NCI-H1048 (cell line): ENCODE measurements at places on chromosomes 16 and 17.

GRCh38 chr17:418421-418751, 65.8 kb upstream of the RPH3AL start:
- no peak for DNase-seq

GRCh38 chr16:1779741-1780676, 2.4 kb downstream of the SPSB3 start:
- DNase-seq = no peak

DNA sequence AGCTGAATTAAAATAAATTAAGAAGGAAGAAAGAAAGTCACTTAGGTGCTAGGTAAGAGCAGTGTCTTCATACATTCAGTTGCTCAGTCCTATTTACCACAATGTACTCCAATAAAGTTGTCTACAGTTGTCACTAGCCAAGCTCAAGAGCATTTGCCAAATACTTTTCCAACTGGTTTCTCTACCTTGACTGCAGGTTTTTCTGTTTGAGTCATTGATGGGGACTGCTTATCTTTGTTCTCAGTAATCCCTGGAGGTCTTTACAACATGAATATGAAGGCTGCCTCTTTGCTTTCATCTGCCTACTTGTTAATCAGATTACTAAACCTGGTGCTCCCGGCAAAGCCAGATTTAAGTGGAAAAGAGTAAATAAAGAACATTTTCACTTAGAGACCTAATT, 64.6 kb upstream of the CLEC18B start:
- DNase-seq = no peak

GRCh38 chr17:27956601-27957445, 63.7 kb upstream of the LYRM9 start:
- DNase-seq = no peak

DNA sequence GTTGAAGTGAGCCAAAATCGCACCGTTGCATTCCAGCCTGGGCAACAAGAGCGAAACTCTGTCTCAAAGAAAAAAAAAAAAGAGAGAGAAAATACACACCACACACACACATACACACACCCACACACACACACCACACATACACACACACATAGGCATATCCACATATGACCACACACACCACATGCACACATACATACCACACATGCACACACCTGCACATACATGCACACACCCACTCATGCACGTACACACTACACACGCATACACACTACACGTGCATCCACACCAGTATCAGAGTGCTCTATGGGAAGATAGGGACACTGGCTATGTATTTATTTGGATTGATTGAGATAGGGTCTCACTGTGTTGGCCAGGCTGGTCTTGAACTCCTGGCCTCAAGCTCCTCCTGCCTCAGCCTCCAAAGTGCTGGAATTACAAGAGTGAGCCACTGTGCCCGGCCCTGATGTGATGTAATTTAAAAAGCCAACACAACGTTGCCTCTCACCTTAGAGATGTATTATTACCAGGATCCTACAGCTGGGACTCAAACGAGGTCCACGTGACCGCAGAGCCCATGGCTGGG, 17.8 kb upstream of the GINS2 start:
- DNase-seq = no peak

- no peak for DNase-seq
These were observed 6.0 kb upstream of the DPEP1 start for GRCh38 chr16:89607453-89607852.

DNA sequence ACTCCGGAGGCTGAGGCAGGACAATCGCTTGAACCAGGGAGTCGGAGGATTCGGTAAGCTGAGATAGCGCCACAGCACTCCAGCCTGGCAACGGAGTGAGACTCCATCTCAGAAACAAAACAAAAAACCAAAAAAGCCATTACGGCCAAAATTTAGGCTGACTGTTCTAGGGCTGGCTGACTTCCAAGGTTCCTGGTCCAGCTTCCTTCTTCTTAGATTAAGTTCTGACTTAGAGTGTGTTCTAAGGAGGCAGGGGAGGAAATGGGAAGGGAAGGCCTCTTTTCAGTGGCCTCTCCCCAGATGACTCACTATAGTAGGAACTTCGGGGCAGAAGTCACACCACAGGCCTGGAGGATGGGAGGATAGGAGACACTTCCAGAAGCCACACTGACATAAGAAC, 27.7 kb upstream of the CLEC18B start:
- DNase-seq = no peak

DNA sequence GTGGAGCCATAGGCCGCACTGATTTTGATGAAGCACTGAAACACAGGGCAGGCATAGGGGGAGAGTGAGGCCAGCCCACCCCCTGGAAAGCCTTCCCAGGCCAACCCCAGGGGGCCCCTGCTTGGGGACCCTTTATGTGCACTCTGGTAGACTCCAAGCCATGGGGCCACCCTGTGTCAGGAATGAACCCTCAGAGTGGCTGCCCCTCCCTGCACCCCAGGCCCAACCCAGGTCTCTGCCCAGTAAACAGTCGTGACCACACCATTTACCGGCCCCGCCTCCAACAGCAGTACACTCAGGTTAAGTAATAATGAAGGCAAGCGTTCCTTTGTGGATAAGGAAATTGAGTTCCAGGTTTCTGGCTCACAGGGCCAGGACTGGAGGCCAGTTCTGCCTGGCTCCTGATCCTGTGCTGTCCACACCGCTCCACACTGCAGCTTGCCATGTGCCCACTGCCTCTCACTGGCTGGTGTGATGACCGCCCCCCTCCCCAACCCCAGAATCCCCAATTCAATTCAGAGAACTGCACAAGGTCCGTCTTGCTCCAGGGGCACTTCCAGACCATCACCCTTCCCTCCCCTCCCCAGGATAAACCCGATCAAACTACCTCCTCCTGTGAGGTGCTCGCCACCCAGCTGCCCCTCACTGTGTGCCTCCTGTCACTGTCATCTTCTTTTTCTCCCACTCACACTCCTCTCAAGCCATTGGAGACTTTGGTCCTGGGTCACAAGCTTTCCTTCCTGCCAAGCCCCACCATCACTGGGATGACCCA, 13.6 kb downstream of the PIMREG start:
- no peak for DNase-seq

DNA sequence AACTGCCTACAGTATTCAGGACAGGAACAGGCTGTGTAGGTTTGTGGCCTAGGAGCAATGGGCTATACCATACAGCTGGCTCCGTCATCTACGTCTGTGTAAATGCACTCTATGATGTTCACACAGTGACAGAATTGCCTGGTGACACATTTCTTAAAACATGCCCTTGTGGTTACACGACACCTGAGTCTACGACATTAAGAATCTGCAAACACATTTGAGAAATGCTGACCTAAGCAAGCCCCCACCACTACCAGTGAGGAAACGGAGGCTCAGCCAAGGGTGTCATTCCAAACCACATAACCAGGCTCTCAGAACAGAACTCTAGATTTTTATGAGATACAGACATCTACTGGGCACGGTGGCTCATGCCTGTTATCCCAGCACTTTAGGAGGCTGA, 23.5 kb downstream of the USP36 start:
- no peak for DNase-seq

GRCh38 chr17:58343131-58343530, 8.9 kb downstream of the SUPT4H1 start:
- DNase-seq = no peak

GRCh38 chr16:82755570-82756282, 129.0 kb downstream of the CDH13 start:
- DNase-seq = no peak

- DNase-seq = no peak
These were observed 2.5 kb downstream of the TBX21 start for GRCh38 chr17:47735536-47736011.

- no peak for DNase-seq
These were observed 169.1 kb upstream of the RPH3AL start for GRCh38 chr17:521561-522325.

DNA sequence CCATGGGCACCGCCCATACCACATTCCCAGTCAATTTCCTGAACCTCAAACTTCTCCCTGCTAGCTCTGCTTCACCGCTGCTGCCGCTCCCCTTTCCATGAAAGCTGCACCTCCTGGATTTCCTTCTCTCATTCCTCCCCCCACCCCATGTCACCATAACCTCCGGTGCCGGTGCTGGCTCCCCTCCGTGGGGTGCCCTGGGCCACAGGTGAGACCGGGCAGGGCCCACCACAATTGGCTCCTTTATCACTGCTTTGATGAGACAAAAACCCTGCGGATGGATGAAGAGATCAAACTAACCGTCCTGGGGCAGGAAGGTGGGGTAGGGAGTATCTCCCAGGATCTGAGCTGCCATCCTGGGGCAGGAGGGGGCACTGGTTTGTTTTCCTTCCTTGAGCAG, 111.3 kb upstream of the LHX1 start:
- no peak for DNase-seq

DNA sequence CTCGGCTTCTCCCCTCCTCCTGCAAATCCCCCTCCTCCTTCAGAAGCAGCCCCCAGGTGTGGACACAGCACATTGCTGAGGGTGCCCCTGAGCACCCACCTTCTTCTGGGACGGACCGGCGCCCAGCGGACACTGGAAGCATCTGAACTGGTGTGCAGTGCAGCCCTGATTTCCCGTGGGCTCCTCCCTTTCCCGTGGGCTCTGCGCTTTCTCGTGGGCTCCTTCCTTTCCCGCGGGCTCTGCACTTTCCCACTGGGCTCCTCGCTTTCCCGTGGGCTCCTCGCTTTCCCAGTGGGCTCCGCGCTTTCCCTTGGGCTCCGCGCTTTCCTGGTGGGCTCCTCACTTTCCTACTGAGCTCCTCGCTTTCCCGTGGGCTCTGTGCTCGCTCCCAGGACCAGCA, 32.6 kb upstream of the ACSF3 start:
- no peak for DNase-seq

GRCh38 chr17:77887110-77887463, 71.4 kb upstream of the TNRC6C start:
- no peak for DNase-seq

- no peak for DNase-seq
These were observed 34.3 kb downstream of the CPSF4L start for GRCh38 chr17:73227379-73227778.

DNA sequence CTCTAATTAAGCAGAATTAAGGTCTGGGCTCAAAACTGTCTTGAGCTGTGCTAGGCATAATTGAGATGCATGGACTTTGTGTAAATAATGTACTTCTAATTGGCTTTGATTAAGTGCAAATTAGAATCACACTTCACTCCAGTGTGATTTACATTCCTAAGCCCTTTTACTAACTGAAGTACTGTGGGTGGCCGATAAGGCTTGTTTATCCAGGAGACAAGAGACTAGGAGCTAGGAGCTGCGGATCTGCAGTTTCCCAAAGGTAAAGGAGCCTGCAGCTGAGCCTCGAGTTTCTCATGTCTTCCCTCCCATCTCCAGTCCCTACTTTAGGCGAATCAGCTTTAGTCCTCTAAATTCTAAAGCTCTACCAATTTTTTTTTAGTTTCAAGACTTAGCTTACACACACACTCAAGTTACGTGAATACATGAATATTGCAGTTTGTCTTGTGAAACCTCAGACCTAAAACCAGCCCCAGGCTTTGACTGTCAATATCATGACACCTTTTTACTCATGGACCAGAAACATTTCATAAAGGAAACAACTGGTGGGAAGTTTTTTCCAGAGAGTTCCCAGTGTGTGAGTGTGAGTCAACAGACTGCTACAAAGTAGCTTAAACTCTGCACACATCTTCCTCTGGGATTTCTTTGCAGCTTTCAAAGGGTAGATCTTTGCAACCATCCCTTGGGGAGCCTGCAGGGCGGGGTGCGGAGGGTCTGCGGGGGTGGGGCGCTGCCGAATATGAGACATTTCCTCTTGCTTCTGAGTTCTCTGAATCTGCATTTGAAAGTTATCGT, 113.9 kb upstream of the TBX2 start:
- DNase-seq = no peak

- DNase-seq = no peak
These were observed at the start of gene ERBB2 for GRCh38 chr17:39699818-39700147. TSS of gene ERBB2 (plus strand) at chr17:39700064. CDS start at chr17:39700239, 175 bp downstream.

DNA sequence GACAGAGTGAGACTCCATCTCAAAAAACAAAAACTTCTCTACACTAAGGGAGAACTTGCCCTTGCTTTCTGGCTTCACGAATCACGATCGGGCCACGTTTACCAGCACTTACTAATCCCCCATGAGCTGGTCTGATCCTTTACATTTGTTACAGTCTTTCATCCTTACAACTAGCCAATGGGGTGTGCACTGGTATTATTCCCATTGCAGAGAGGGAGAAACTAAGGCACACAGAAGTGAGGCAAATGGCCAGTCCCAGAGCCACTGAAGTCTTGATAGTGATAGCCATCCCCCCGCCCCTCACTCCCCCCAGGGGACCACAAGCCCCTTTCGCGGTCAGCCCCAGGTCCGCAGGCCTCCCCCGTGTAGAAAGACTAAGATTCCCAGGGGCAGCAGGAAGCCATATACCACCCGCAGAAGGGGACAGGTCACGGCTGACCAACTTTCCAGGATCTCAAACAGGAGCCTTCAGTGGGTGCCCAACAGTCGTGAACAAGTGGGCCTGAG, 868 bp downstream of the NATD1 start:
- no peak for DNase-seq

GRCh38 chr16:87470332-87470731, 22.5 kb downstream of the ZCCHC14 start:
- DNase-seq = no peak

DNA sequence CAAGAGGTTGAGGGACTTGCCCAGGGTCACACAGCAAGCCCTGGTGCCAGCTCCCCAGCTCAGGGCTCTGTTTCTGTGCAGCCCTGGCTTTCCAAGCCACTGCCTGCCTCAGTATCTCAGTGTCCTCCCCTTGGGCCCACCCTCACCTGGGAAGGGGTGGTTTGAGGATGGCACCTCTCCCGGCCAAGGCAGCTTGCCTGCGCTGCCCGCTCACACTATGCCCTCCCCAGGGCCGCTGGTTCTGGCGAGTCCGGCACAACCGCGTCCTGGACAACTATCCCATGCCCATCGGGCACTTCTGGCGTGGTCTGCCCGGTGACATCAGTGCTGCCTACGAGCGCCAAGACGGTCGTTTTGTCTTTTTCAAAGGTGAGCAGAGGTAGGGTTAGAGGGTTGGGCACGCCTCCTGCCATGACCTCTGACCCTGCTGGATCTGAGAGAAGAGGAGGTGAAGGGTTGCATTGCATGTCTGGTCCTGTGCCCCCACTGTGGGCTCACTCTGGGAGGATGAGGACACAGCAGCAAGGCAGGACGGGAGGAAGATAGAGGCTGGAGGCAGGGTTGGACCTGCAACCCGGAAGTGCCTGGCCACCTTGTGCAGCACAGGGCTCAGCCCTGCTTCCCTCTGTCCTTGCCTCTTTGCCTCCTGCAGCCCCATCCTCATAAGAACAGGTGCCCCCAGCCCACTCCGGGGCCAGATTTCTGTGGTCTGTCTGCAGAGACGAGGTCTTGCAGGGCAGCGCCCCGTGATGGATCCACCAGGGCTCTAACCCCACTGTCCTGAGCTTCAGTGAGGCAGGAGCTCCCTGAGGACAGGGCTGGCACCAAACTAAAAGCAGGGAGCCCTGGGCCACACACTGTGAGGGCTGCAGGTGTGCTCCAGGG, 16.7 kb downstream of the MMP15 start:
- no peak for DNase-seq

- DNase-seq = no peak
These were observed 26.0 kb downstream of the TRIM25 start for GRCh38 chr17:56887552-56888467.
